Caudate nucleus (tissue), 63 donors: ENCODE measurements at places on chromosomes 5 and 9.

DNA sequence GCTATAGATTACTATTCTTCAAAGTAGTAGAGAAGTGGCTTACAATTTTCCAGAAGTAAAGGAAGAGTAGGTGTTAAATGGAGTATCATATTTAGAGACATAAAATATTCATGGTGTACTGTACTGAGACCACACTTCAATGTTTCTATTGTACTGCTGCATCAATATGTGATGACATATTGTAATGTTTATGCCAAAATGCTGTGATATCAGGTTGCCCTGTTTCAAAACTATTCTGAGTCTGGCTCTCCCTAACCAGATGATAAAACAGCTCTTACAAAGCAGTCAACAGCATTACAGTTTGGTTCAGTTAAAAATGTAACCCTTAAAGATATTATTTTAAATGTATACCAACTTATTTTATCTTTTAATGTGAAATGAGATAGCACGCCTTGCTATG, 30.8 kb upstream of the ACOT12 start:
- no peak for DNase-seq

GRCh38 chr5:151236888-151237287, 13.0 kb upstream of the CCDC69 start:
- no peak for DNase-seq

- no peak for DNase-seq
Observed at GRCh38 chr5:142608081-142608480, 77.8 kb downstream of the FGF1 start.

DNA sequence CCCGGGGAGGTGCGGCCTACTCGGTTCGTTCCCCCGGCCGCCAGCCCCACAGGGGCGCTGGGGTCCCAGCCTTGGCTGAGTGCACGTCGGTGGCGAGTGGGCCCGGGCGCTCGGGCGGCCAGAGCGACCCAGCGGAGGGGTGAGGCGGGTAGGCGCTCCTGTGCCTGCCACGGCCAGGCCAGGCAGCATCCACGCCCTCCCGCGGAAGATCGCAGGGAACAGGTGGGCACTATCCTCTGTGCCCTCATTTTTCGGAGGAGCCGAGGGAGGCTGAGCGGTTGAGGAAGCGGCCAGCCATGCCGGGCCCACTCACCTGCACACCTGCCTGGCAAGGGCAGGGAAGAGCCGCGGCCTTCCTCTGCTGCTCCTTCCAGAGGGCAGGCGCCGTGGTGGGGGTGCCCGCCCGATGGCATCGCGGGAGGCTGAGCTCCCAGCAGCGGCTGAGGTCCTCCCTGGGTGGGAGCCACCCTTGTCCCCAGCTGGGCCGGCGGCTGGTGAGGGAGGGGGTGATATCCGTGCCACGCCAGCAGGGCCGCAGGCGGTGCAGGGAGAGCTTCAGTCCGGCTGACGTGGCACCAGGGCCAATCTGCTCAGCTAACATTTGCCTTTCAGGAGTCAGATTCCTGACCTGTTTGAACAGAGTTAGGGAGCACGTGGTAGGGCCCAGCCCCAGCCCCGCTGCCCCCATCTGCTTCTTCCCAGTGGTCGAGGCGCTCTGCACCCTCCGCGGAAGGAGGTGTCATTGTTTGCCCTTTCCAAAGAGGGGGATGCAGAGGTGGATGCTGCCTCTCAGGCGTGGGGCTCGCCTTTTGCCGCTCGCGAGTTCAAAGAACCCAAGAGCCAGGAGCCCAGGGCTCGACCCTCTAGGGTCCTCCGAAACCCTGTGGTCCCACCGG, 1.6 kb upstream of the SEC16A start:
- no peak for DNase-seq

GRCh38 chr9:116565986-116566385, 121.1 kb upstream of the TRIM32 start:
- no peak for DNase-seq

- DNase-seq = no peak
Observed at GRCh38 chr9:34282096-34282495, 47.0 kb downstream of the KIF24 start.

- no peak for DNase-seq
Observed at GRCh38 chr5:93794954-93795353, 53.6 kb upstream of the POU5F2 start.

GRCh38 chr5:169728-170094, 21.6 kb upstream of the LRRC14B start:
- DNase-seq = no peak

DNA sequence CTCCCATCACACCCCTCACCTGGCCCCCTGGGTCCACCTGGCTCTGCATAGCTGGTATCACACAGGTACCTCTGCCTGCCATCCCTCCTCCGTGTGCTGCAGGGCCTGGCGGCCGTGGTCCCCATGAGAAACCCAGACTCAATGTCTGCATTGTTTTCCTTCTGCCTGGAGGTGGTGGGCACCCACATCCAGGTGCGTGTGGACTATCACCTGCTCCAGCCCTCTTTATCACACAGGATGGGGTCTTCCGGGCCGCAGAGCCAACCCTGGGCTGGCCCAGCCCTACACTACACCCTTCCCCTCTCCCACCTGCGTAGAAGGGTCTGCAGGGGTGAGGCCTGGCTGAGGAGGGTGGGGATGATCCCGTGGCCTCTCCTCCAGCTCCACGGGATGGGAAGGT, 7.0 kb upstream of the FUT7 start:
- DNase-seq = no peak

DNA sequence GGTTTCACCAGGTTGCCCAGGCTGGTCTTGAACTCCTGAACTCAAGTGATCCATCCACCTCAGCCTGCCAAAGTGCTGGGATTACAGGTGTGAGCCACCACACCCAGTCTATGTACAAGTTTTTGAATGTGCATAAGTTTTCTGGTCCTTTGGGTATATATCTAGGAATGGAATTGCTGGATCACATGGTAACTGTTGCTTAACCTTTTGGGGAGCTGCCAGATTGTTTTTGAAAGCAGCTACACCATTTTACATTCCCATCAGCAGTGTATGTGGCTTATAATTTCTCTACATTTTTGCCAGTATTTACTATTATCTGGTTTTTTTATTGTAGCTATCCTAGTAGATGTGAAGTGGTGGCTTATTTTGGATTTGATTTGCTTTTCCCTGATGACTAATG, 8.9 kb upstream of the LNPEP start:
- DNase-seq = no peak

GRCh38 chr5:98865690-98866089, 63.1 kb downstream of the CHD1 start:
- DNase-seq = no peak

DNA sequence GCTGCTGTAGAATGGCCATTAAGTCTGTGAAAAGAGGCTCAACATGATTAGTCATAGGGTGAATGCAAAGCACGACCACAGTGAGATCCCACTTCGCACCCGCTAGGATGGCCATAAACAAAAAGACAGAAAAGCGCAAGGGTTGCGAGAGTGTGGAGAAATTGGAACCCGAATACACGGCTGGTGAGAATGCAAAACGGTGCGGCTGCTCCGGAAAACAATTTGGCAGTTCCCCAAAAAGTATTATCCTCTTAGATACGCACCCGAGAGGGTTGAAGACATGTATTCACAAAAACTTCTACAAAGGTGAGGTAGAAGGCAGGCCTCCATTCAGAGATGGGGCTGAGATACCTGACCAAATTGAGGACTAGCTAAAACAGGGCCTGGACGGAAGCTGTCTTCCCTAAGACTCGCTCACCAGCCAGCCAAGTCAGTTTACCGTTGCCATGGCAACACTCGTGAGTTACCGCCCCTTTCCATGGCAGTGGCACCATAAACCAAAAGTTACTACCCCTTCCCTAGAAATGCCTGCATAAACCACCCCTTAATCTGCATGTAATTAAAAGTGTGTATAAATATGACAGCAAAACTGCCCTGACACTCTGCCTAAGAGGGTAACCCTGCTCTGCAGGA, 726 bp upstream of the PSMB7 start:
- no peak for DNase-seq

GRCh38 chr9:134514503-134514902, 127.1 kb upstream of the COL5A1 start:
- DNase-seq = no peak

GRCh38 chr9:108885643-108886348, 23.7 kb downstream of the ACTL7A start:
- no peak for DNase-seq
